ENCODE measurements at places on chromosomes 1 and 21. TPM values are rescaled to one million over a fixed set of nuclear protein-coding genes. Genes with fewer than 3 reads are reported as not detected.

DNA sequence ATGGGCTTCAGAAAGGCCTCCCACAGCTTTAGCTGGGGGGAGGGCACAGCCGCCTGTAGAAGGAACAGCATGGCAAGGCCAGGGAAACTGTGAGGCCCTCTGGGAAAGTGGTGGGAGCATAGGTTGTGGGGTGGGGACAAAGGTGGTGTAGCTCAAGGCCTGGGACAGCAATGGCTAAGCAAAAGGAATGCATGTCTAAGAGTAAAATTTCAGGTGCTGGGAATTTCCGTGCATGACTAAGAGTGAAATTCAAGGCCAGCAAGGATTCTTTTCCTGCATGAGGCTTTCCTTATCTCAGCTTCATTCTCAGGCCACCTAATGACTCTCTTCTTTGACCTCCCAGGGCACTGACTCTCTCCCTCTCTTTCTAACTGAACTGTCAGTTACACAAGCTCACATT is 86.5 kb upstream of the WNT4 start:
- H3K4me1 ChIP-seq = no peaks in the 10 kb centered on the region
- H3K27ac ChIP-seq = no peak overlapping the region
- DNase-seq = no peak
- no peak overlapping the region for H3K4me3 ChIP-seq
- peaks cover 10% of the 10 kb centered on the region for H3K27me3 ChIP-seq

DNA sequence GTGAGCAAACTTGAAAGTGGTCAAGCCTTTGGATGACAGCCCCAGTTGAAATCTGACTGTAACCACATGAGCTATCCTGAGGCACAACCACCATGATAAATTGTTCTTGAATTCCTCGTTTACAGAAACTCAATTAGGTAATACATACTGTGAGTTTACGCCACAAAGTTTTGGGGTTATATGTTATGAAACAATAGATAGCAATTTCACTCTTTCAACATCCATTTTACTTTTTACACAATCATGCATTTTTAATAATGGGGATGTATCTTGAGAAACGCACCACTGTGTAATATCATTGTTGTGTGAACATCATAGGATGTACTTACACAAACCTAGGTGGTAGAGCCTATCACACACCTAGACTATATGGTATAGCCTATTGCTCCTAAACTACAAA is 35.4 kb downstream of the OR2C3 start:
- H3K4me3 ChIP-seq = no peak overlapping the region
- H3K36me3 ChIP-seq = no peaks in the 10 kb centered on the region
- no peaks in the 10 kb centered on the region for H3K4me1 ChIP-seq
- H3K27me3 ChIP-seq = peaks cover 5% of the 10 kb centered on the region
- DNase-seq = no peak

DNA sequence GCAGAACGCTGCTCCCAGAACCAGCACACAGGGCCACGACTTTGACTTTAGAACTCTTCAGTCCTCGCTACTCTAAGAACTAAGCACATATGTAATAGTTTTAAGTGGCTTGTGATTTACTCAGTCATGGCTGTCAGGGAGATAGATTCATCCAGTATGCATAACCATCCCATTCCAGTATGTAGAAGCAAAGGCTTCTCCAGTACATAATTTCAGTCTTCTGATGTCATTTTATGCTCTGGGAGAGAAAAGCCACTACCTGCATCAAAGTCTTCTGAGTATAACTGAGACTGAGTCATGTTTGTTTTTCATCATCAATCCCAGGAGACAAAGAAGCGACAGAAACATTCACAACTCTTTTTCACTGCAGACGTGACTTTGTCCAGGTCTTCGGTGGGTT is 885.7 kb downstream of the PLA2G4A start:
- H3K4me1 ChIP-seq = no peaks in the 10 kb centered on the region
- H3K27me3 ChIP-seq = no peaks in the 10 kb centered on the region
- H3K27ac ChIP-seq = no peak overlapping the region
- no peak for DNase-seq
- H3K4me3 ChIP-seq = no peak overlapping the region

DNA sequence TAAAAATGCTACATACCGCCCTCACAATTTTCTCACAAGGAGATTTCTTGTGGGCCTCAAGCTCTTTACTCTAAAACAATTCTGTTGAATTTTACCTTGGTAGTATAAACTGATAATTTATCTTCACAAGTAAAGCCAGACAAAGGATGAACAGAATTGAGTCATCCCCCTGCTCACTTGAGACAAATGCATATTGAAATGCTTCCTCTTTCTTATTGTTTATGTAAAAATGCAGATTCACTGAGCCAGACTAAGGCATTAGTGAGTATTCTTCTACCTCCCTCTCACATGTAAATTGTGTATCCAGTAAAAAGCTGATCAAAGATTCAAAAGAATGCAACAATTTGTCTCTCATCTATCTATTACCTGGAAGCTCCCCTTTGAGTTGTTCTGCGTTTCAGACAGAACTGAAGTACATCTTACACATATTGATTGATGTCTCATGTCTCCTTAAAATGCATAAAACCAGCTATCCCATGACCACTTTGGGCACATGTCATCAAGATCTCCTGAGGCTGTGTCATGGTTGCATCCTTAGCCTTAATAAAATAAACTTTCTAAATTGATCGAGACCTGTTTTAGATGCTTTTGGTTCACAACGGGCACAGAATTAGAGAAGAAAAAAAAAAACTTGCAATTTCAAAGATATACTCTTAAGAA is 743.1 kb upstream of the B3GALT2 start:
- H3K4me1 ChIP-seq = no peaks in the 10 kb centered on the region
- no peak overlapping the region for H3K27ac ChIP-seq
- H3K27me3 ChIP-seq = no peaks in the 10 kb centered on the region
- H3K36me3 ChIP-seq = no peaks in the 10 kb centered on the region
- H3K4me3 ChIP-seq = no peak overlapping the region

LRRC53 gene
- not detected for total RNA-seq
